ENCODE measurements at places on chromosomes 2 and 18. TPM values are rescaled to one million over a fixed set of nuclear protein-coding genes. Genes with fewer than 3 reads are reported as not detected.

Gene PJVK
- 1.6 TPM for total RNA-seq

Gene SLC8A1
- 1.6 TPM for total RNA-seq

Gene ZNF521
- total RNA-seq = 0.04 TPM

Gene SH3BP4
- 47.3 TPM for total RNA-seq

Gene DSEL
- total RNA-seq = 19.0 TPM

Data from PC-3 (cell line).